Right renal cortex interstitium (tissue), 3 donors: ENCODE measurements at places on chromosomes 6 and 20.

DNA sequence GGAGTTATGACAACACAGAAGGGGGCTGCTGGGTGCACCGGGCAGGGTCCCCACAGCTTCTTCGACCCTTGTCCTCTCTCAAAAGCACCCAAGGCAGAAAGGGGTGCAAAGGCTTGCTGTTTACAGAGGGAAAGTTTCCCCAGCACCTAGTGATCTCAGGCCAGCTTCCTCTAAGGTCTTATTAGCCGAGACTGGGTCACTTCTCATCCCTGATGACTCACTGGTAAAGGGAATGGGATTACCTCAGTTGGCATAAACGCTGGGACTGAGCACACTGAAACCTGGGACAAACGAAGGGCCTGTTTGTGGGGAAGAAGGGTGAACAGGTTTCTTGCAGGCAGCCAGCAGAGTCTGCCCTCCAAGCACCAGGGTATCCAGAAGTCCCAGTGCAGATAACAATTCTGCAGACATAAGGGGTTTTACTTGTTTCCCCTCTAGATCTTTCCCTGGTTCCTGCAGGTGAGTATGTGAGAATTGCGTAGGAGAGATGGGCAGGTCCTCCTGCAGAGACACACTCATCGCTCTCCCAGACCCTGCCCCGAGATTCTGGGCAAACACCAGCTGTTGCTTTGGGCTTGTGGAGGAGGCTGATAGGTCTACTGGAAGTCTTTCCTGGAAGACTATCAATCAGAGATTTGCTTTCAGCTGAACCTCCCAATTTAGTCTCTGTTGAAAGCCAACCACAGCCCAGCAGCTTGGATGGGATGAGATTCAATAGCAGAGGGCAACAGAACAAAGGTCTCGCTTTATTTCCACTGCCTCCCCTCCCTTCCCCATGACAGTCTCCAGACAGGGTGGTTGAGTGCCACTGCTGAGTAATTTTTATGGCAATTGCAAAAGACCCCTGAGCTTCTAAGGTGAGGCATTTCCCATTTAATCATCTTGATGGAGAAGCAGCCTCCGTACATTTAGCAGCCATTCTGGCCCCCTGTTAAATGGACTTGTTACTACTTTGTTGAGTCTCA, 25.7 kb downstream of the KCNG1 start:
- no peak for DNase-seq

GRCh38 chr6:114135363-114135971, 164.5 kb upstream of the HDAC2 start:
- DNase-seq: no peak

GRCh38 chr6:5497896-5498578, 236.7 kb downstream of the FARS2 start:
- DNase-seq: no peak

GRCh38 chr6:1044040-1044836, 267.7 kb upstream of the FOXQ1 start:
- no peak for DNase-seq

- DNase-seq: no peak
These were observed 31.8 kb downstream of the ABRACL start for GRCh38 chr6:139060332-139060731.

DNA sequence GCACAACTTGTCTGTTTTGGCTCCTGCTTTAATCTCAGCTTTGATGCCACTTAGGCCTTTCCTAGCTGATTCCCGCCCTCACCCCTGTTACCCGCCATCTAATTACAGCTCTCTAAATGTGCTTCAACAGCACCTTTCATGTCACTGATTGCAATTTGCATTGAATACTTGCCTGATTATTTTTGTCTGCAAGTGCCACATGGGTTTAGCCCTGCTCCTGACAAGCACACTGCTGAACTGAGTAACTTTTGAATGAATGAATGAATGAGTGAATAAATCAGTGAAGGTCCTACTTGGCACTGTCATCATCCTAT, 591 bp upstream of the DCBLD1 start:
- no peak for DNase-seq

DNA sequence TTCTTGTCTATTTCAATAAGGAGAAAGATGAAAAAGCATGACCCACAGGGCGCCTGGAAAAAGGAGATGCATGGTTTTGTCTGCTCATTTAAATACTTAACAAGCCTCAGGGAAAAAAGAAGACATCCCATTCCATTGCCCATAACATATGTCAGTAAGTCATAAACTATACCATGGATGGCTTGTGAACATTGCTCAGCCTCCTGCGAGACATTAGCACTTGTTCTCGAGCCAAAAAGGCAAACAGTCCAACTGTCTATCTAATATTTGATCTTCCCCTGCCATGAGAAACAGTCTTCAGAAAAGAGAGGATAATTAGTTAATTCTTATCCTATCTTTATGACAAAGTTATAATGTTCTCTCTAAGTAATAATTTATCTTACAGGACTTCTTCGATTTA, 527.4 kb downstream of the HACE1 start:
- DNase-seq: no peak

GRCh38 chr6:119340796-119341487, 8.6 kb downstream of the MAN1A1 start:
- DNase-seq: no peak

- DNase-seq: no peak
These were observed 1.3 kb upstream of the NDUFAF4 start for GRCh38 chr6:96899019-96899418.

DNA sequence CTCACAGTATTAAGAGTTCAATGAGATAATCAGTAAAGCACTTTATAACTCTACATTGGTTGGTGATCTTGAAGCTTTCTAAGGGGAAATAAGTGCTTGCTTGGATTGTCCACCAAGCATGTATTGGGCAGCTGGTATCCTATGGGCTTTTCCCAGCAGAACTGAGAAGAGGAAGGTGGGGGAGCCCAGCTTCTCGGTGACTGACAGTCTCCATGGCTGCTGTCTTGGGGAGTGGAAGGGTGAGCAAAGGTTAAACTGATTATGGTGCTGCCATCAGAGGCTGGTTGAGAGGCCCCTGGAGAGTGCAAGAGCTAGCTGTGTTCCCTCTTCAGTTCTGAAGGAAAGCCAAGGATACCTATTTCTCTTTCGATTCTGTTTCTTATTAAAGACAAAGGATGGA, 35.5 kb upstream of the ADTRP start:
- DNase-seq: no peak

DNA sequence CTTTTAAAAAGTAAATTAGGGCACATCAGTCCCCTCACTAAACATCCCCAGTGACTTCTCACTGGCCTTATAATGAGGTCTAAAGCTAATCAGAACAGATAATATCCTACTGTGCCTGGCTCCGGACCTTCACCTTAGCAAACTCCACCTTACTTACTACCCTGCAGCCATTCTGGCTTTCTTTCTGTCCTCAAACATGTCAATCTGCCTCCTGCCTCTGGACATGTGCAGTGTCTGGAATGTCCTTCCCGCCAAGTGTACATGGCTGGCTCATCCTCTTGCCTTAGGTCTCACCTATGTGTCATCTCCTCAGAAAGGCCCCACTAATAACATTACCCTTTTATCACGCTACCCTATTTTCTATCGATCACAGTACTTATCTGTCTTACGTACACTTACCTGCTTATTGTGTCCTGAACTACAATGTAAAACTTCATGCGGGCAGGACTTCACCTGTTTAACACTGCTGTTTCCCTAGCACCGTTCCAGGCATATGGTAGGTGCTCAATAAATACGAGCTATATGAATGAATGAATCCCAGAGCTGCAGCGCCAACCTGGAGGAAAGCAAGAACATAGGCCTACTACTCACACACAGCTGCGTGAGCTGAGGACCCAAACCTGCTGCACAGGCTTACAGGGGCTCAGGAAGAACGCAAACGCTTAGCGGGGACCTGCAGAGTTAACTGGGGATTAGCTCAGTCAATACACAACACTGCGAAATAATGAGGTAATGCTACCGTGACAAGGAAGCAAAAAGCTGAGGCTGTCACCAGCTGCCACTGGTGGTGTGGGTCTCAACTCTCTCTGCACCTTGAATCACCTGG, 991 bp downstream of the UQCC2 start:
- DNase-seq: no peak

DNA sequence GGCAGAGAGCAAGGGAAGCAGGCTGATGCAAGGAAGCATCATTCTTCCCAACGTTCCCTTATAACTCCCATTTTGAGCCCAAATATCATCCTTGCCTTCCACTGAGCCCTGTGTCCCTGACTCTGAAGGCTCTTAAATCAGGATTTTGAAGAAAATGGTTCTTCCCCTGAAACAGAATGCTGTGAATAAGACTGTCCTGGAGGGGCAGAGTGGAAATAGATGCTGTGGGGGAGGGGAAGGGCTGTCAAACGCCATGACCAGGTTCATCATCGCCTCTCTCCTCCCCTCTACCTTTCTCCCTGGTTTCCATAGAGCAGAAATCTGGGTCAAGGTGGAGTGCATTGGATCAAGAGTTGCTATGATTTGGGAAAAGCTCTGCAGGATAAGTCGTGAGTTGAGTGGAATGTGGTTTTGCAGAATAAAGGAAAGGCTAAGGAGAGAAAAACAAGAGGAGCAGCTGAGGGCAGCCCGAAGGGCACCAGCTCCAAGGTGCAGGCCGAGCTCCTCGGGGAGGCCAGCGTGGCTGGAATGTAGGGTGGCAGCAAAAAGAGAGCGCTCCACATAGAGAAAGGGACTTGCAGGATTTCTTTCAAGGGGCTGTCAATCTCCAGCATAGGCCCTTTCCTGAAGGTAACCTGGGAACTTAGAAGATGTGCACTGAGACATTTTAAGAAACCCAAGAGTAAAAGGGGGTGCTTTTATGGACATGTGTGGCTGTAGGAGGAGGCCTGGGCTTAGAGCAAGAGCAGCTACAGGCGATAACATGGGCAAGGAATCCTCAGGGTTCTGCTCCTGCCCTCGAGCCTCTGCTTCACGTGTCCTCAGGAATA, 120.8 kb upstream of the CDYL start:
- no peak for DNase-seq

GRCh38 chr6:19417713-19418112, 419.5 kb upstream of the ID4 start:
- no peak for DNase-seq

GRCh38 chr20:50602432-50603088, 88.8 kb downstream of the RIPOR3 start:
- DNase-seq: no peak
